Urothelium cell line (cell line): ENCODE measurements at places on chromosomes 4 and X.

DNA sequence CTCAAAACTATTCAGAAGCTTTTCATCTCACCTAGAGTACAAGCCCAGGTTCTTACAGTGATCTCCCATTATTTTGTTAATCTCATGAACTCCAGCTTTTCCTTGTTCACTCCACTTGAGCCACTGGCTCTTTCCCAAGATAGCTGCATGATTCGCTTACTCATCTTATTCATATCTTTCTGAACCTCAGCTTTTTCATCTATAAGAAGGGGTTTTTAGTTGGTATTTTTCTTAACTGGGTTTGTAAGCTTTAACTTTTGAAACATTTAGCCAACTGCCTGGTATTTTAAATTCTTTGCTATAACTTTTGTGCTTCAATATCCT, 24.0 kb downstream of the GIMD1 start:
- DNase-seq = no peak

GRCh38 chrX:38804432-38804681, 3.1 kb downstream of the MID1IP1 start:
- peak; percentile 22 for DNase-seq

GRCh38 chr4:113790478-113790877, 28.9 kb upstream of the CAMK2D start:
- no peak for DNase-seq

- no peak for DNase-seq
Measured at GRCh38 chr4:169231647-169232262, 39.0 kb downstream of the SH3RF1 start.

DNA sequence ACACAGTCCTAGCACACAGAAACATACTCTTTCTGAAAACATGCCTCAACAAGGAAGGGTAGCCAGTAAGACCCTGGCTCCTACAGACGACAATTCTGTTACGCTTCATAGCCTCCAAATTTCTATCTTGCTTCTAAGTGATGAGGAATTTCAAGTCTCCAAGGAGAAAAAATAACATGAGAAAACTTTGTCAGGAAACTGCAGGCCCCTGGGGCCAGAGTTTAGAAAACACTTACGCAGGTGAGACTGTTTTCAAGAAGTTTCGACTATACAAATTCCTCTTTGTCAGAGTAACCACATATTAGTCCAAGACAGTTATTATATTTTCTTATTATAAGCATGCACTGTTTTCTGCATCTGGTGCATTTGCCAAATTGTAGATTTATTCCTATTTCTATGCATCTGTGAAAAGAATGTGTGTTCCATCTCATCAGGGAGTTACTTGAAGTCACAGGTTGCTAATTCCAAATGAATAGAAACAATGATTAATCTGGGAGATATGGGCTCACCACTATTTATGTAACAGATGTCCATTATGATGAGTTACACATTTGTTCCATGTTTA, 30.3 kb upstream of the HCCS start:
- DNase-seq = no peak
